ENCODE measurements at places on chromosomes 7 and 10.
A peak's percentile ranks its signal among the peaks of the same experiment; 100 is the strongest.

GRCh38 chr10:21141946-21142492 is 244.9 kb upstream of the NEBL start:
- H3K4me1 ChIP-seq, result no peaks in the 10 kb centered on the region
- no peak overlapping the region for H3K4me3 ChIP-seq
- no peak for DNase-seq
- H3K27me3 ChIP-seq, result no peaks in the 10 kb centered on the region
- no peaks in the 10 kb centered on the region for H3K36me3 ChIP-seq
- H3K27ac ChIP-seq, result no peak overlapping the region

DNA sequence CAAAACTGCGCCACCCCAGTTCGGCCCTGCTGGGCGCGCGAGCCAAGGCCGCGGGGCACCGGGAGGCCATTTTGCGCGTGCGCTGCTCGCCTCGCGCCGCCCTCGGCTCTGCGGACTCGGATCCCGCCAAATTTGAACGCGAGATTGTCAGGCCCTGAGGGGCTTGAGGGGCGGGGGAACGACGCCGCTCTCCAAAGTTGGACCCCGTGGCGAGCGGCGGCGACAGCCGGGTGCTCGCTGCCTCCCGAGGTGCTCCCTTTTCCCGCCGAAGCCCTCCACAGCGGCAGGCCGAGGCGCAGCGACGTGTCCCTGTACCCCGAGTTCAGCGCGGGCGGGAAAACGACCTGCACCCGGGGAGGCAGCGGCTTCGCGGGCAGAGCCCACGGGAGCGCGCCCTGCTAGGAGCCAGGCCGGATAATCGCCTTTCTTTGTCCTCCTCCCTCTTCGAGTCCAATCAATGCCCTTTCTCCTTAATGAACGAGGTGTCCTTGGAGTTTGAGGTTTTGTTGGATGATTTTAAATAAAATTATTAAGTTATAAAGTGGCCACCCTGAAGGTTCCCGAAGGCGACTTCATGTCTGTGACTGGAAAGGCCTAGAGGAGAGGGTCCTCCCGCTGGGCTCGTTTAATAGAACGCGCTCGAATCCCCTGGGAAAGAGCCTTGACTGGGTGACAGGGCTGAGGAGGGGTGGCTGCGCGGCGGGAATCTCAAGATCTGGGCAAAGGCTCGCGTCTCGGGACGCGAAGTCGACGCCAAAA is 10.7 kb upstream of the SPAG6 start:
- H3K27me3 ChIP-seq, result peaks cover 33% of the 10 kb centered on the region
- no peak for DNase-seq
- peaks cover 38% of the 10 kb centered on the region for H3K4me1 ChIP-seq
- peak overlapping the region; percentile 81 for H3K4me3 ChIP-seq
- peak overlapping the region; percentile 83 for H3K27ac ChIP-seq

- no peaks in the 10 kb centered on the region for H3K27me3 ChIP-seq
- H3K36me3 ChIP-seq, result no peaks in the 10 kb centered on the region
- H3K27ac ChIP-seq, result no peak overlapping the region
- DNase-seq, result no peak
- H3K4me3 ChIP-seq, result no peak overlapping the region
These were observed 527.2 kb downstream of the ACTR3B start for GRCh38 chr7:153286763-153287162.

DNA sequence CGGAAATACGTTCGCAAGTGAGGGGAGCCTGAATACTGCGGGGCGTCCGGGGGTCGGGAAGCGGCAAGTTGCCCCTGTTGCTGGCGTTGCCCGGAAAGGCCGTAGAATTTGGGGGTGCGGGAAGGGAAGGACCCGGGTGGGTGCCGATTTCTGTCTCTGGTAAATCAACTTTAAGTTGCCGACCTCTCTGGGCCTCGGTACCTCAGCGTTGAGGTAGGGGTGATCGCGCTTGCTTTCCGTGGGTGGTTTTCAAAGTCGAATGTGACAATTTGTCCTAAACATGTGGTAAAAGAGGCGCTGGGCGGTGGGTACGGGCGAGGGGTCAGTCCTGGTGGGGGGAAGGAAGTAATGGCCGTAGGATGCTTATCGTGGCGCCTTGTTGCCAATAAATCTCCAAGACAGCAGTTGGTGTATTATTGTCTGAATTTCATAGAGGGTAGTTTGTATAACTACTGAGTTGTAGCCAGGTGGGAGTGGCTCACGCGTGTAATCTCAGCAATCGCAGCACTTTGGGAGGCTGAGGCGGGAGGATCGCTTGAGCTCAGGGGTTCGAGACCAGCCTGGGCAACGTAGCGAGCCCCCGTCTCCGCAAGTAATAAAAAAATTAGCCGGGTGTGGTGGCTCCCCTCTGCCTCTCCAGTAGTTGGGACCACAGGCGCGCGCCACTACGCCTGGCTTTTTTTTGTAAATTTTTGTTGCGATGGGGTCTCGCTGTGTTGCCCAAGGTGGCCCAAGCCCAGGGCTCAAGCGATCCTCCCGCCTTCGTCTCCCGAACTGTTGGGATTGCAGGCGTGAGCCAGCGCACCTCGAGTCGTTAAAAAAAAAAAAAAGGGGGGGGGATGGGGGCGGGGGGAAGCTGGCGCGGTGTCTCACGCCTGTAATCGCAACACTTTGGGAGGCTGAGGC is 644 bp downstream of the BUD23 start:
- no peak for DNase-seq
- H3K4me3 ChIP-seq, result peak overlapping the region; percentile 96
- no peaks in the 10 kb centered on the region for H3K27me3 ChIP-seq
- peaks cover 41% of the 10 kb centered on the region for H3K36me3 ChIP-seq

DNA sequence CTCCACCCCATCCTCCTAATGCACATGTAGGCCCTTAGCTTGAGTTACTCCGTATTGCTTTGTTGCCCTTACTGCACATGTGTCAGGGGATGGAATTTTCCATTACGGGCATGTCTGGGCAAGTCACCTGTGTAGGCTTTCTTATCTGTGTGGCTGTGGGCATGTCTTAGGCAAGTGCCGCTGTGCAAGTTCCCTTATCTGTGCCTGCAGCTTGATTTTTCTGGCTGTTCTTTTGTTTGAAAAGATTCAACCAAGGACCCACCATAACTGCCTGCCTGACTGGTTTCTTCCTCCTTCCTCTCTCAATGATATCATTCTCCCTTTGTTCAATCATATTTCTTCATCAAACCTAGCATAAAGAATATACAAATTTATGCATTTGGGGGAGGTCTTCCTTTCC is 88.5 kb downstream of the AKR1D1 start:
- H3K4me1 ChIP-seq, result peaks cover 10% of the 10 kb centered on the region
- H3K4me3 ChIP-seq, result no peak overlapping the region
- peaks cover 13% of the 10 kb centered on the region for H3K27me3 ChIP-seq
- H3K36me3 ChIP-seq, result peaks cover 8% of the 10 kb centered on the region
- no peak for DNase-seq

DNA sequence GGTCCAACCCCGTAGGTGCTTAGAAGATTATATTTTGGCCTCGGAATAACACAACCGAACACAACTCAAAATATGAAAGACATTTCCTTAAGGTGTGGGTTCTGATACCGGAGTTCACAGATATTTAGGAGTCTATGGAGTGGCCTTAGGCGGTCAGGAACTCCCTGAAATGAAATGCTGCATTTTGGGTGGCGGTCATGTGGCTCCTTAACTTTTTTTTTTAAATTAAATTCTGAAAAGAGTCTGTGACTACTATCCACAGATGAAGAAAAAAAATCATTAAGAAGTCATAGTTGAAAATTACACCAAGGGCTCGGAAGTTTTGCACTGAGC is 290.9 kb upstream of the NFE2L3 start:
- H3K4me1 ChIP-seq, result peaks cover 30% of the 10 kb centered on the region
- no peak for DNase-seq
- peaks cover 59% of the 10 kb centered on the region for H3K27me3 ChIP-seq
- H3K36me3 ChIP-seq, result peaks cover 9% of the 10 kb centered on the region

Data from activated CD4-positive, alpha-beta T cell treated with anti-CD3 and anti-CD28 coated beads, Interleukin-2, amount 10 ng/mL, durations not matched to agents 24 days and 14 days (primary cell).